ENCODE measurements at places on chromosomes 5 and 9.

DNA sequence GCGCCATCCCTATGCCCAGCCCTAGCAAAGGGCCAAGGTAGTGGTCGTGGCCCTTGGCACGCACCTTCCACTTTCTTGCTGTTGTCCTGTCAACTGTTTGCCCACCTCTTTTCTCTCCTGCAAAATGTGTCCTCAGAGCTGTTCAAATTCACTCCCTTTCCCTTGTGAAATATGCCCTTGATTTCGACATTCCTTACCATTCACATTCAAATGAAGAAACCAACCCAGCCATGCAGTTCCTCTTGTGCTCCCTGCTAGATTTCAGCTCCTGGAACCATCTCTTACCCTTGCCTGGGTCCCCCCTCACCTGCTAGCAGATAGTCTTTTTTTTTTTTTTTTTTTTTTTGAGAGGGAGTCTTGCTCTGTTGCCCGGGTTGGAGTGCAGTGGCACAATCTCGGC is 19.6 kb upstream of the HRH2 start:
- no peak for DNase-seq

DNA sequence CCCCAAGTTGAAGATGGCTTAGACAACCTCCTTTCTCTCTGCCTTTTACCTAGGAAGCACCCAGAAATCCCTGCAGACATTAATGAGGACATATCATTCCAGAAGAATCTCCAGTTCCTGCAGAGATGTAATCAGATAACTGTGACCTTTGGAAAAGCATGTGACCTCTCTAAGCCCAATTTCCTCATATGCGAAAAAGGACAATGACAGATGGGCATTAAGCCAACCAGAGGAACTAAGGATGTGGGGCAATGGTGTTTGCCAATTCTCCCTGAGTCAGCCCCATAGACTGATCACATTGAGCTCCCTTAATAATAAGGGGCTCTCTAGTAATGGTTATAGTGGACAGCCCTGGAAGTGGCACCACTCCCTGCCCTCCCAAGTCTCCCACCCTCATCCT is 10.1 kb upstream of the FOXI1 start:
- DNase-seq: peak; percentile 11

DNA sequence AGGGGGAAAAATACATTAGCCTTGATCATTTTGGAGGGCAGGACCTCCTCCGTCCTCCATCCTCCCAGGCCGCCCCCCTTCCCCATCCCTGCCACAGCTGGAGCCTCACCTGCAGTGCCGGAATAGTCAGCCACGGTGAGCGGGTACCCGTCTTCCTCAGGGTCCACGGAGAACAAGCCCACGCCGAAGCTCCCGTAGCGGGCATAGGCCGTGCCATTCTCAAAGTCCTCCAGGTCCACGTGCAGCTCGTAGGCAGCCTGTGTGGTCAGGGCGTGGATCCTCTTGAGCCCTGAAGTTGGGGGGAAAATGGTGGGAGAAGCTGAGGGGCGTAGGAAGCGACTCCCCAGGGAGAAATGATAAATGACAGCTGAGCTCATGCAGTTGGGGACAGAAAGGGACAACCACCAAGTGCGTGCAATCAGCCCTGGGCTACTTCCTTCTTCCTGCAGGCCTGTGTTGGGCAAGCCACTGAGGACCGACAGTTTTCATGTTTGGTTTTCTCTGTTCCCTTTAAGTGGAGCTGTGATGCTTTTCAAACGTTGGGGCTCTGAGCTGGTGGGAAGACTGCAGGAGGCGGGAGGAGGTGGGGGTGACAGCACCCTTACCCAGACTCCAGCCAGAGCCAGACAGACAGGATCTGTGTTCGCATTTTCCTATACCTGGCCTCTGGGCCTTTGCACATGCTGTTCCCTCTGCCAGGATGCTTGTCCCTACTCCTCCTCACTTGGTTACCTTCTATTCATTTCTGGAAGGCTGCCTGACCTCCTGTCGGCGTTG is 8.7 kb upstream of the QRFP start:
- DNase-seq: no peak

- DNase-seq: no peak
These were observed 26.7 kb upstream of the IPPK start for GRCh38 chr9:92696619-92697018.

DNA sequence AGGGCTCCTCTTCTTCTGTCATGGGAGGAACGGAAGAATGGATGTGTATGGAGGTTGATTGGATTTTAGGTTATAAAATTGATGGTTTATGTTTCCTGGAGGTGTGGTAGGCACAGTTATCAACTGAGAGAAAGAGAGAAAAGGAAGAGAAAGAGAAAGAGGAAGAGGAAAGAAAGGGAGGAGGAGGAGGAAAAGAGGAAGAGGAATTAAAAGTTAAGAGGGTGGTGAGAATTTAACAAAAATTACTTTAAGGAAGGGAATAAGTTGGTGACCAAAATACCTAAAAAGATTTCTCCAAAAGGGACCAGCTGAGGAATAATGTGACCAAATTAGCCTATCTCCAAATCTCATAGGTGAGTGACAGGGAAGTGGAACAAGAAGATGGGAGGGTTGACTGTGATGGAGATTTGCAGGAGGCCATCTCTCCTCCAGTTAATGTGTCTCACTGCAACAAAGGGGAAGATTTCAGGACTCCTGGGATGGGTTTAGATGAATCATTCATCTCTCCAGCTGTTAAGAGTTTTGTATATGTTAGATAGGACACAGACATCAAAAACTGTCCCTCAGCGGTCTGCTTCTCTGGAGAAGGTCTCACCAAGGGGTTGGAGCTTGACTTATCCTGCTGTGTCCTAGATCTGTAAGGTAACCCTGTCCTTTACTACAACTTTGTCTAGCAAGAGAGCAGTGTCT is 76.0 kb upstream of the TMC1 start:
- DNase-seq: no peak

DNA sequence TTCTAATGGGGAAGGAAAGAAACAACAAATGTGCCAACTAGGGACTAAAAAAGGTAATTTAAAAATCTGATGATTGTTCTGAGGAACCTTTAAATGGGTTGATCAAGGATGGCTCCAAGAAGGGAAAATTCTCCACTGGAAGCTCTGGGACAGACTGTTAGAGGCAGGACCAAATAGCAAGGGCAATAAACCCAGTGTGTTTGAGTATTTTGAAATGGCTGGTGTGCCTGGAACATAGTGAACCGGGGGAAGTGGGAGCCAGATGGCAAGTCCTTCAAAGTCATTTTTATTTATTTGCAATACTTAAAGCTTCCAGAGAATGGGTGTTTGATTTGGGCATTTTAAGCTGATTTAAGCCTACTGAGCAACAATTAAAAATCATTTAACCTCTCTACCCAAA is 587.7 kb upstream of the MEF2C start:
- DNase-seq: no peak

DNA sequence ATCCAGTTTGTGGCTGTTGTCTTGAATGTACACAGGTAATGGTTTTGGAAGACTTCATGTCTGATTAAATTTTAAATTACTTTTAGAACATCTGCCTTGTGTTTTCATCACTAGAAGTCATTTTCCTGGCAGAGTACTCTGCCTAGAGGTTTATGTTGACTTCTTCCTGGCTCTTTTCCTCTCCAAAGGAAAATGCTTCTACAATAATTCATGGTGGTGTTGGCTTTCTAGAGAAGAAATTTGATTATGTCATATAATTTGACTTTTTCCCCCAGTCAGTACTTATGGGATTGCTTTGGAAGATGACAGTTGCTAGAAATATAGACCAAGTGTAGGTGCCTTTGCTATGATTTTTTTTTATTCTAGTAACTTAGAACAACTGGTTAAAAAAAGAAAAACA is 46.8 kb downstream of the F2RL2 start:
- DNase-seq: no peak

DNA sequence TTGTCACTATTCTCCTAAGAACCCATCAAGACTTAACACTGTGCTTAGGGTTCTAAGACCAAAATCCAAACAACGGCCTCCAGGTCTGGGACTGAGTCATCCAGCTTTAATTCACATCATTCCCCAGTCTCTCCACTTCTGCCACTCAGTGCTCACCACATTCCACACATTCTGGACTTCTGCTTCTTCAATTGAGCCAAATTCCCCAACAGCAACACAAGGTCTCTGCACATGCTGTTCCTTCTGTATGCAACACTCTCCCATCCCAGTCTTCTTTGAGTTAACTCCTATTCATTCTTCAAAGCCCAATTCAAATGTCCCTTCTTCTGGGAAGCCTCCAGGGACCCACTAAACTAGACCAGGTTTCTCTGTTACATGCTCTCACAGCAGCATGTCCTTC is 97.8 kb downstream of the GPR21 start:
- peak; percentile 74 for DNase-seq

- DNase-seq: no peak
These were observed 602.9 kb downstream of the CSNK1G3 start for GRCh38 chr5:124114911-124115310.

DNA sequence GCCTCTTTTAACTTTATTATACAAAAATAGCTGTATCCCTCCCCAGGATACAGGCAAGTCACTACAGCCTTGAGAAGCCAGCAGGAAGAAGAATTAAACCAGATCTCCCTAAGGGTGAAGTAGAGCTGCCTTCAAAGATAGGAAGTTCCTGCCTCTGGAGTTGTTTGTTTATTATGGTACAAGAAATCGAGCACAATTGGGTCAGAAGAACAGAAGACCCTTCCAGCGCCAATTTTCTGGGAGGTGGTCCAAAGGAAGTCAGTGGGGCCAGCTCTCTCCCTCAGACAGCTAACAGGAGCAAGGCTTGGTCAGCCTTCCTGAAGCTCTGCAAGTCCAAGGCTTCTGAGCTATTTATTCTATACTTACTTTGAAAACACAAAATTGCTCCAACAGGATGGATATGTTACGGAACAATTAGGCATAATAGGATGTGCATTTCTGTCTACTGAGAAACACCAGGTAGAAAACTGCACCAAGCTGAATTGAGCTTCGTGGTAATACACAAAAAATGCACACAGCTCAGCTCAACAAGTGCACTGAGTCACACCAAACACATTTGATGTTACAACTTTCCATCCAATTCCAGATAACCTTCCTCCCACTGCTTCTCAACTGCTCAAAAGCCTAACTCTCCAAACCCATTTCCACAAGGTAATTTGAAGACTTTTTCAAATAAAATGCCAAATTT is 16.0 kb downstream of the SERINC5 start:
- no peak for DNase-seq

DNA sequence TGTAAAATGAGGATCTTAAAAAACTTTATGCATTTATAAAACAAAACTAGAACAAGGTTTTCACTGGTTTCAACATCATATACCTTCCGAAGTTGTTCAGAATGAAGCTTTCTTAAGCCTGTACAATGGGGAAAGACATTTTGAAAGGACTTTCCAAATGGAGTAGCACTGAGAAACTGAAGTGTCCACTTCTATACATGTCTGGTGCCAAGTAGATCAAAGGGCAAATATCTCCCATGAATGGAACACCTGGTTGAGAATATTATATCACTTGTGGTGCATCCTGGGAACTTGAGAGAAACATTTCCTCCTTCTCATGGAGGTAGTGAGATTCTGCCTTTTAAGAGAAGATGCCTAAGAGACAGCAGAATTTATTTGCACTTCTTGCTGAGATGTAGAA is 182.1 kb upstream of the ACTBL2 start:
- DNase-seq: no peak

DNA sequence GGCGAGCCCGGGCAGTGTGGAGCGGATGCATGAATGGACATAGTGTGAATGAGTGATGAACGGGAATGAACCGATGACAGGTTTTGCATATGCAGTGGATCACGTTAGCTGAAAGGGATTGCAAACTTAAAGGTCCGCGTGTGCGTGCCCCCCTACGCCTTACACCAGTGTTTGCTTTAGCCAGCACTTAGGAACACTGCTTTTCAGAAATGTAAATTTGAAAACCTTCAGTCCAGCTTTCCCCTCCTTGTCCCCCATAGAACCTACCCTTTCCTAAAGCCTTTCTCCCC is 692 bp downstream of the PSAT1 start:
- no peak for DNase-seq

- DNase-seq: peak; percentile 11
These were observed 24.2 kb upstream of the ELAVL2 start for GRCh38 chr9:23850242-23850689.

GRCh38 chr5:36683821-36684434 is 77.5 kb downstream of the SLC1A3 start:
- peak; percentile 86 for DNase-seq

- DNase-seq: no peak
These were observed 4.8 kb upstream of the NRARP start for GRCh38 chr9:137306850-137307254.

DNA sequence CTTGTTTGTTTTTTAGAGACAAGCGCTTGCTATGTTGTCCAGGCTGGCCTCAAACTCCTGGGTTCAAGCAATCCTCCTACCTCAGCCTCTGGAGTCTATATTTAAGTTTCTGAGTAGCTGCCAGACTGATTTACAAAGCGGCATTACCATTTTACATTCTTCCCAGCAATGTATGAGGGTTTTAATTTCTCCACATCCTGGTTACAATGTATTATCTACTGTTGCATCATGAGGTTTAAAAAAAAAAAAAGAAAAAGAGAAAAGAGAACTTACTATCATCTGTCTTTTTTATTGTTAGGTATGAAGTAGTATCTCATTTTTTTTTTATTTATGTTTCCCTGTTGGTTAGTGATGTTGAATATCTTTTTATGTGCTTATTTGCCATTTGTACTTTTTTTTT is 18.9 kb upstream of the CLINT1 start:
- peak; percentile 45 for DNase-seq

DNA sequence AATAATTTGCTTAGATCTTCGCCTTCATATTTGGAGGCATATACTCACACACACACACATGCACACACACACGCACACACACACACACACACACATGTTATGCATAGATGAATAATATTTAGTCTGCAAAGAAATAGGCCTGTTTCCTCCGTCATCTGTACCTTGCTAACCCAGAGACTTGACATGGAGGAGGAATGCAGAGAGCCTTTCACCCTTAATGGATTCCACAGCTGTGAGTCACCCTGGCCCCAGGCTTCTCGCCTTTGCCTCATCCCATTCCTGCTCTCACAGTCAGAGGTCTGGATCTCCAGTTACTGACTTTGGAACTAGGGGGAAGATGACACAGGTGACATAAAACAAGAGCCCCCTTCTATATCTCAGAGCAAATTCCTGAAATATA is 29.7 kb downstream of the ZNF462 start:
- peak; percentile 99 for DNase-seq

DNA sequence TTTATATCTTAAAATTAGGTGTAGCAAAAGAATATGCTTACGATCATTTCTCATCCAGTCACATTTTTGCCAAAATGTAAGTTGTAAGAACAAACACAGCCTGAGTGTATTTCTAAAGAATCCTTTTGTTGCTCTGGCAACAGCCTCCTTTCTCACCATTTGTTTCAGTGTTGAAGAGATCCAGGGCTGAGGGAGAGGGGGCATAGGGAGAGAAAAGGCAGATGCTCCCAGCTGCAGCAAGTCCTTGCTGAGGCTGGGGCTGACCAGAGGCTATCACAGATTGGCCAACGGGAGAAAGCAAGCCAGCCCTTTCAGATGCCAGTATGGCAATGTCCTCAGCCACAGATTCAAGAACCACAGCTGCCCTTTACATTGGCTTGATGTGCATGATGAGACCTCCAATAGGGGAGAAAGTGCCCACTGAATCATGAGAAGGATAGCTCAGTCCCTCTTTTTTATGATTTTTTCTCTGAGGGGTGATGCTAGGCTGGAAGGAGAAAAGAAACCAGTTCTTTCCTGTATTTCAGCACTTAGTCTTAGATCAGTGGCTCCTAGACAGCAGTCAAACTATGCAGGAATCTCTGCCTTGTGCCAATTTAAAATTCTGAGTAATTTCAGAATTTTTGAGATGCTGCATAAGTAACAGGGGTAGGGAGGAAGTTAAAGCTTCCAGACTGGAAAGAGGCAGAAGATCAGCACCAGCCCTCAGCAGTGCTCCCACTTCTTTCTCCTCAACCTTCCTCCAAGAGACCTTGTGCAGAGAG is 142.1 kb downstream of the LHFPL2 start:
- DNase-seq: peak; percentile 46

GRCh38 chr5:102279711-102280110 is 16.4 kb downstream of the SLCO4C1 start:
- DNase-seq: no peak

Data from fibroblast of skin of right quadriceps (primary cell).